ENCODE measurements at places on chromosomes 3 and 15.

DNA sequence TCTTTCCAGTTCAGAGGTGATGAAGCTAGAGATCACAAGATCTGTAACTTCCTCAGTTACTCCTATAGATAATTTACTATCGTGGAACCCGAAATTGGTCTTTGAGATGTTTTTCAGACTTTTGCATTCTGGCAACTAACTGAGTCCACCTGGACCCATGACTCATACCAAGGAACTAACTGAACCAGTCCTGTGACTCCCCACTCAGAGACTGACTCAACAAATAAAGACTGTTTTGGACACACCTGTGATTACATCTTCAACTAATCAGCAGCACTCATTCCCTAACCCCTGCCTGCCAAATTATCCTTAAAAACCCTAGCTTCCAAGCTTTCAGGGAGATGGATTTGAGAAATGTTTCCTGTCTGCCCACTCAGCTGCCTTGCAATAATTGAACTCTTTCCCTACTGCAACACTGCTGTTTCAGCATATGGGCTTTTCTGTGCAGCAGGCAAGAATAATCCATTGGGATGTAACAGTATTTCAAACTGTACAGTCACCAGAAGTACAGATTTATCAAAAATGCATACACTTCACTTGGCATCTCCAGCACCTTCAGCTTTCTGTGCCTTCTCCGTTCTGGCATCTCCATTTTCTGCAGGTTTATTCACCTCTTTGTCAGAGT, 57.7 kb downstream of the GATM start:
- DNase-seq = no peak

DNA sequence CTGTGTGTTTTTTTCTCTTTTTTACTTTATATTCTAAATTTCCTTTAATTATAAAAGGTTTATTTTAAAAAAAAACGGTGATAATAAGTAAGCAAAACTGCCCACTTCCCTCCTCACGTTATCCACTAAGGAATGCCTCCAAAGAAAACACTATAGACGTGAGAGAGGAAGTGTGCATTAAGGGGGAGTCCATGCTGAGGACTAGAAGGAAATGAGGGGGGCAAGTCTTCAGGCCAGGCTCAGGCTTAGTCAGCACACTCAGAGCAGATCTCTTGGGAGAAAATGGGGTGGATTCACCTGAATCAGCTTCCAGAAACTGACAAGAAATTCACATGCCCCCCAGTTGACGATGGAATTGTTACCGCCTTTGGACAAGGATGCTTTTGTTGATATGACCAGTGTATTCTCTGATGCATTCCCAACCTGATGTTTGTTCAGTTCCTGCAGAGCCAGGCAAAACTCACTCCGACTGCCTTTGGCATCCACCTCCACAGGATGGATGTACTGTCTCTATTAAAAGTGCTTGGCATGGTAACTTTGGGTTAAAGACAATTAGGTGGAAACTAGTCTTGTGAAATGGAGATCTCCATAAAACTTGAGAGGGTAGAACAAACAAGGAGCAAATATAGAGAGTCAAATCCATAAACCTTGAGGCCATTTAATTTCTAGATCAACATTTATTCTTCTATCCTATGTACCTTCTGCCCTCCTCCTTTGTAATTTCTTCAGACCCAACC, 167.8 kb downstream of the MYRIP start:
- no peak for DNase-seq

DNA sequence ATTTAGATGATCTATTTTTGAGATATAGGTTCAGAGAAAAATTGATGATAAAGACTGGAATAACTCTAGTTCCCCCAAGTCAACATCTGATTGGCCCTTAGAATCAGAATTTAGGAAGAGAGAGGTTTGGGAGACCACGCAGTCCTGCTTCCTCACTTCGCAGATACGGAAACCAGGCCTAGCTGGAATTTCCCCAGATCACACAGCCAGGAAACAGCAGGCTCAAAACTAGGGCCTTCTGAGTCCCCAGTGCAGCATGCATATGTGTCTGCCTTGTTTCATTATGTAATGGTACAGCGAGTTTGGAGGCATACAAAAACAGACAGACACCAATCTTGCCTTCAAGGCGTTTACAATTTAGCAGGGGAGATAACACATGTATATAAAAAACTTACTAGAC, 177.1 kb upstream of the ICE2 start:
- DNase-seq = no peak

GRCh38 chr3:155441506-155441905, 148.0 kb upstream of the STRIT1 start:
- no peak for DNase-seq

DNA sequence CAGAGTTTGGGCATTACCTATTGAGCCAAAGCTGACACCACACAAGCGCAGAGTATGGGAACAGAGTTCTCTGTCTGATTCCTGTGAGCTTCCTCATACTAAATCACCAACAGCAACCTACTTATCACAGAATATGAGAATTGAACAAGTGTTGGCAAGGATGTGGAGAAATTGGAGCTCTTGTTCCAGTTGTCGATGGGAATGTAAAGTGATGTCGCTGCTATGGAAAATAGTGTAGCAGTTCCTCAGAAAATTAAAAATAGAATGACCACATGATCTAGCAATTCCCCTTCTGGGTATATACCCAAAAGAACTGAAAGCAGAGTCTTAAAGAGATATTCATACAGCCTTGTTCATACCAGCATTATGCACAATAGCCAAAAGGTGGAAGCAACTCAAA, 33.4 kb downstream of the CD86 start:
- no peak for DNase-seq

- no peak for DNase-seq
These were observed 9.2 kb downstream of the HSPBAP1 start for GRCh38 chr3:122784436-122784835.

- DNase-seq = no peak
These were observed 16.3 kb downstream of the SLC35G2 start for GRCh38 chr3:136835089-136835812.

DNA sequence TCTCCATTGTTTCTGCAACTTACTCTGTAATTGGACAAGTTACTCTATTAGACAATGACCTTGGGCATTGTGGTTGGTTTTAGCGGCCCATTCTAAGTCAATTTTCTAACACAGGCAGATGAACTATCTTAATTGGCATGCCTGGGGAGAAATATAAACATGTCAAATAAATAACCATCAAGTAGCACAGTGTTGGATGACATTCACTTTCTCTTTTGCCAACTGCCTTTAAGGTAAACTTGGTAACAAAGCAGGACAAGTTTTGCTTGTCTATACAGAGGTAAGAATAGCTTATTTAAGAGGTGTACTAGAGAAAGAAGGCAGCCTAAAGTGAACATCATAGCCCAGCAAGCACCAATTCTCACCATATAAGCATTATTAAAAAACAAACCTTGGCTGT, 599.6 kb downstream of the GBE1 start:
- no peak for DNase-seq

GRCh38 chr15:29821416-29822099, 710 bp downstream of the TJP1 start:
- DNase-seq = peak; percentile 29

GRCh38 chr3:64878362-64878761, 190.6 kb upstream of the ADAMTS9 start:
- no peak for DNase-seq

DNA sequence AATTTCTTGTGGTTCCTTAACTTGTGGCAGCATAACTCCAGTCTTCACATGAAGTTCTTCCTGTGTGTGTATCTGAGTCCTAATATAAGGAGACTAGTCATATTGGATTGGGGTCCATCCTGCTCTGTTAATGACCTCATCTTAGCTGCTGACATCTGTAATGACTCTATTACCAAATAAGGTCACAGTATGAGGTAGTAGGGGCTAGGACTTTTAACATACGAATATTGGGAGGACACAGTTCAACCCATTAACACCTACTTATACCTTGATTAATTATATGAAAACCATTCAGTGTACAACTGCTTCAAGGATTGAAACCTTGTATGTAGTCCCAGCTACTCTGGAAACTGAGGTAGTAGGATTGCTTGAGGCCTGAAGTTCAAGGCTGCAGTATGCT, 43.9 kb downstream of the OIP5 start:
- no peak for DNase-seq

GRCh38 chr15:71124937-71125790, 9.9 kb downstream of the THSD4 start:
- DNase-seq = no peak

DNA sequence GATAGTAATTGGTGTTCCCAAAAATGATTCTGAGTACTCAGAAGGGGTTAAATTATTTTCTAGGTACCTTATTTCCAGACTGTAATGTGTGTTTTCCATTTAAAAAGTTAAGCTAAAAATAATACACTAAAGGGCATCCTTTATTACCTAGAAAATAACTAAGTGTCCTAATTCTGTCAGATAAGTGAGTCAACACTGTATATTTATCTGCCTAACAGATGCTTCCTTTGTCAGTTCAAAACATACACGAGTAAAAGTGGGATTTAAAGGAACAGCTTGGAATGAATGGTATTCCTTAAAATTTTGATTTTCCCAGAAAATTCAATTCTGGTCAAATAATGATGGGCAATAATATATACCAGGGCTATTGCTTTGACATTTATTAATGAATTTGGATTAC, 78.3 kb downstream of the ADAMTSL3 start:
- DNase-seq = no peak

DNA sequence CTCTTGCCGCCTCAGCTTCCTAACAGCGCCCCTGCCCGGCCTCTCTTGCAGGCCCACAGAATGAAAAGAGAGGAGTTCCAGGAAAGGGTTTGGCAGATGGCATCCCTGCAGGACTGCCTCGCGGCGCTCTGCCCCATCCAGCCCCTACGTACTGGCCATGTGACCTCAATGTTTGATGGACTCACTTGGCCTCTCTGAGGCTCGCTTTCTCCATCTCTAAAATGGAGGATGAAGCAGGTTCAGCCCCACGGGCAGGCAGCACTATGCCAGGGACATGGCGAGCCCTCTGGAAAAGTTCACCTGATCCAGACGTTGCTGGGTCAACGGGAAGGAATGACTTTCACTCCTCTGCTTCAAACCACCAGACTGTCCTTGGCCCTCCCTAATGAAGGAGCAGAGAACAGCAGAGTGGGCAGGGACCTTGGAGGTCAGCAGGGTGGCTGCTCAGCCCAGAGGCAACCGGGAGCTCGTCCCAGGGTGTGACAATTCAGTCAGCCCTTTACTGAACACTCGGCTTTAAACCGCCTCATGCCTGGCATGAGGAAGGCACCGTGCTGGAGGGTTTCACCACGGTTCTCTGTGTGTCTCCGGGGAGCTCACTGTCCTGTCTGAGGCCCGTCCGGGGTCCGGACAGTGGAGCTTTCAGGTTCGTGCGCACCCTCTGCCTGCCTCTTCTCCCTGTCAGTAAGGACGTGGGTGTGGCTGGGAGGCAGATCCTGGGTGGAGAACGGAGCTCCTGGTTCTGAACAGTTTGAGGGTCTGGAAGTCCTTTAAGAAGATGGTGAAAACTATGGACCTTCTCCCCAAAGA, 101.3 kb downstream of the LINGO1 start:
- DNase-seq = no peak

DNA sequence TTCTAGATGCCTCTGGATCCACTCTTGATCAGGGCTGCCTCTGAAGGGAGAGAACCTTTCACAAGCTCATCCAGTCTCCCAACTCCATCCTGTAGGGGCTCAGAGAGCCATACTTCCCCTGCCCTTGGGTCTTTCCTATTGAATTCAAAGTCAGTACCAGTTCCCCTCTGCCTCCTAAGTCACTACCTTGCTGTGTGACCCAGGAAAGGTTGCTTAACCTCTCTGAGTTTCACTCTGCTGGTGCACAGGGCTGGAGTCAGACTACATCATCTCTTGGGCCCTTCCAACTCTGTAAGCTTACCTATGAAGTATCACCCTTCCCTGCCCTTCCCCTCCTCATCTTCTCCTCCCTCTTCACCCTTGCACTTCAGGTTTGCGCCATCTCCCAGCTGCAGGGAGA, 117.9 kb downstream of the MEGF11 start:
- DNase-seq = no peak

DNA sequence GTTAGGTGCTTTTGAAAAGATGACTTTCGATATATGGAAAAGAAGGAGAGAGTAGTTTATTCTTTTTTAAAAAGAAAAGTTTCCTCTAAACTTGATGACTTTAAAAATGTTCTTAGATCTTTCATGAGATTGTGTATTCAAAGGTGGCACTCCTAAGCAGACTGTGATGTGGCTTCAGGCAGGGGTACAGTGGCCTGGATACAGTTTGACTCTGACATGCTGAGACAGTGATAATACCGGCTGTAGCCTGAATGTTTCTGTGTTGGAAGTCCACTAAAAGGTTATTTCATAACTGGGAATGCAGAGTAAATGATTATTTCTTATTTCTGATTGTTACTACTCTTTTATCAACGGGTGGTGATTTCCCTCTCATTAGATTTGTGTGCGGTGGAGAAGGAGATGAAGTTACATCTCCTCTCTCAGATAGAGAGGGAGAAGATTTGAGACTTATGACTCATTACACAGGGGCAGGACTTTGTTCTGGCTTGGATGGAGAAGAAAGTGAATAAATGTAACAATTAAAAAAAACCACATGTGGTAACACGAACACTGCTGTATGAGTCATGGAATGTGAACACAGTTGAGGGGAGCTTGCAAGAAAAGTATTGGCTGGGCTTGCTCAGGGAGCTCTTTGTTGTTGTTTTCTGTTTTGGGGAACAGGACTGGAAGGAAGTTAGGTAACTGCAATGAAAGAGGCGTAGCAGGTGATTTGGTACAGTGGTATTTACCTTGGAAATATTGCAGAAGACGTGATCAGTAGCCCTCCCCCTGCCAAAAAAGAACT, 21.6 kb downstream of the SPTSSB start:
- DNase-seq = peak; percentile 73

DNA sequence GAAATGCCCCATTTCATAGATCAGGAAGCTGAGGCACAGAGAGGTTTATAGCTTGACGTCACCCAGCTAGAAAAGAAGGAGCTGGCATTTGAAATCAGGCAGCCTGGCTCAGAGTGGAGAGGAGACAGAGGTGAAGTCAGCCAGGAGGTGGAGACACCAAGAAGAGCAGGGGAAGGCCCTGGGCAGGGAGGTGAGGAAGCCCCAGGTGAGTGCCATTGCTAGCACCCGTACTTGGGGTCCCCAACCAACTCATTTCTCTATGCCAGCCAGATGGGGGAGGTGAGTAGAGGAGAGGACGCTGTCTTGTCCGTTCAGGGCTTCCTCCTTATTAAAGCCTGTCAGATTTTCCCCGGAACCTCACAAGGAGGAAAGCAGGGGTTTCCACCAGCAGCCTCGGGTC, 149.6 kb upstream of the TLE3 start:
- no peak for DNase-seq

DNA sequence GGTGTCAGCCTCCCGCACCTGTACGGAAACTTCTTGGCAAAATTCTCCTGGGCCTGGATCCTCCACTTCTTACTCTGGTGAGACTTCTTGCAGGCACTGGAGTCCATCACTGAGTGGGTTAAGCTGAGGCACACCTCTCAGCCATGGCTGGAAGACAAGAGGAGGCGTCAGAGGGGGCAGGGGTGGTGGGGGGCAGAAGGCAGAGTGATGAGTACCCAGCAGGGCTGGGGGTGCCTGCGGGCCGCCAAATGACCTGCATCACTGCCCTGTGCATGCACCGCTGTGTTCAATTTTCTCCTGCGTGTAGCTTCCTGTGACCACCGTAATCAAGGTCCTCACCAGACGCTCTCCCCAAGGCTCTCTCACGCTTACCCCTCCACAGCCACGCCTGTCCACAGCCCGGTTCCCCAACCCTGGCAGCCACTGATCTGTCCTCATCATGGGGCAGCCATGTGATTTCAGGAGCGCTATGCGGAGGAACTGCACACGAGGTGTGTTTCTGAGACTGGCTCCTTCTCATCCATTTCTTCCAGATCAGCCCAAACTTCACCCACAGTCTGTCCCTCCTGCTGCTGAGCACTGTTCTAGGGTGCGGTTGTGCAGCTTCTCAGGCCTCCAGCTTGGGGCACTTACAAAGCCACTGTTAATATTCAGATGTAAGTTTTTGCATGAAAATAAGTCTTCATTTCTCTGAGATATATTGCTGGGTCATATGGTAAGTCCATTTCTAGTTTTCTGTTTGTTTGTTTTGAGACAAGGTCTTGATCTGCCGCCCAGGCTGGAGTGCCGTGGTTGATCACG, 5.2 kb downstream of the C3orf22 start:
- DNase-seq = no peak

Measured in G401 (cell line).